ENCODE measurements at places on chromosomes 6 and 20.

- no peak for DNase-seq
These were observed 20.6 kb upstream of the LAMP5 start for GRCh38 chr20:9493803-9494202.

DNA sequence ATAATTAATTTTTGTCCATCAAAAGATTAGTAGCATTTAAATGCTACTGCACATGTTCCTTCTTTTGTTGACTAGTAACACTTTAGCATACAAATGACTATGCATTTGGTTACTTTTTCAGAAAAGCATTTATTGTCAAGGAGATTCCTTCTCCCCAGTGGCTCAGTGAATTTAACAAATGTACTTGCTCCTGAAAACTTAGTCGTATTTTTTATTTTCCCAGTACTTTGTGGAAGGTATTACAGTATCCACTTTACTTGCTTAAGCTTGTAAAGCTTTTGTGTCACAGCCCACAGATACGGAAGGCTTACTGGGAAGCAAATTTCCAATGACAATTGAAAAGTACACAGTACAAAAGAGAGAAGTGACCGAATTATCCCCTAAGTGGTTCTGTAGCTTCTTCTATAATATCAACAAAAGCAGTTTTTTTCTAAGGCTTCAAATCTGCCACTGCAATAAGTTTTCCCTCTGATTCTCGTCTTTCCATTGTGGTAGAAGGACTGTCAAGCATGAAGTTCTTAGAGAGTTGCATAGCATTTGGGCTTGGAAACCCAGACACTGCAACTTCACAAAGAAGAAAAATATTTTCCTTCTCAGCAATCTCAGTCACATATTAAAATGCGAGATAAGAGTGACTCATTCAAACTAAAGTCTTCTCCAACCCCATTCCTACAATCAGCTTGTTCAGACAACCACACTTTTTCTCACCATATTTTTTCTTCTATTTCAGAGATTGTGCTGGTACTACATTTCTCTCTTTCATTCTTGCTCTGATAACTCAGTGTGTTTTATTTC, 431.2 kb downstream of the GRIK2 start:
- DNase-seq: no peak

DNA sequence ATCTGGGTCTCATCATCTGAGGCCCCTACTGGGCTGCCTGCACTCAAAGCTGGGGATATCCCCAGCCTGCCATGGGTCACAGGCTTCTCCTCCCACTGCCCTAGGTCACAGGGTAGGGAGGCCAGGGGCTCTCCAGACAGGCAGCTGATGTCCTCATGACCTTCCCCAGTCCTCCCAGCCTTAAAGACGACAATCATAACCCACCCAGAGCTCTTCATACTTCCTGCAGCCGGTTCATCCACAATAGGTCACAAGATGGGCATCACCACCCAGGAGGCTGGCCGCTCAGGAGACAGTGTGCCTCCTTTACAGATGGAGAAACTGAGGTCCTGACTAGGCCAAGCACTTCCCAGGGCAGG, 15.2 kb downstream of the TFEB start:
- DNase-seq: no peak

GRCh38 chr6:14309516-14309915, 191.9 kb downstream of the CD83 start:
- DNase-seq: no peak

DNA sequence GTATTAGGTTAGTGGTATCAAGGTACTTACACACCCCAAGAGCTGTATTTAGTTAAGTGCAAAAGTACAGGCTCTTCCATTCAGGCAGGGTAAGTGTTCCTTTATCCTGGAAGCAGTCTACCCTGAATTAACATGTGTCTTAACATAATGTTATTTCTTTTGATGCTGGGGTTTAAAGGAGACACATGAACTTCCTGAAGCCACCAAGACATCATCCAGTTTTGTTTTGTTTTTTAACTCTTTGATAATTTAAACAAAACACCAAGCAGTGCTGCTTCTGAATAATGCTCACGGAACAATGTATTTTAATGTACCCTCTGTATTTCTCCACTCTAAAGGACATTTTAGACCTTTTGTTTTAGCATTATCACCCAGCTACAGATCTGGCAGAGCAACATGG, 50.5 kb upstream of the PLCB4 start:
- no peak for DNase-seq

DNA sequence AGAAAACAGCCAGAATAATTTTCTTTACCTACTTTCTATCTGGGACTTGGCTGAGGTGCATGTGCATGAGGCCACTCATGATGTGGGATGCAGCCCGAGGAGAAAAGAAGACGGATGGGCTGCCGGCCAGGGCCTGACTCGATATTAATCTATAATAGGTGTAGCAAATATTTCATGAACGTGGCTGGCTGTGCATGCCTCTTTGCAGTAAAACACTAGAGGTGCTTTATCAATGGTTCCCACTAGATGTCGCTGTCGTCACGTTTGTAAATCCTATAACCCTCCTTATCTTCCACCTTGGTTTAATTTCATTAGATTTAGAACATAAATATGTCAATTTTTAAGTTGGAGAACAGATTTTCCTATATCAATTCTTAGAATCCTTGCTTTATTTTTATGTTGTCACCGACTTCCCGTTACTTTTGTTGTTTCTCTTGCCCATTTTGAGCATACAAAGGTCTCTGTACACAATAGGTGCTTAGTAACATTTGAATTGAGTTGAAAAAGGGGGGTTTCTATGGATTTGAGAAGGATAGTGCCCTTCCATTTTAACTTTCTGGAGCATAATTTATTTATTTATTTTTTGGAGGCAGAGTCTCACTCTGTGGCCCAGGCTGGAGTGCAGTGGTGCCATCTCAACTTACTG, 19.6 kb upstream of the FERMT1 start:
- no peak for DNase-seq

- DNase-seq: no peak
These were observed 64.4 kb upstream of the TFB1M start for GRCh38 chr6:155378724-155379123.

- no peak for DNase-seq
These were observed 108.0 kb downstream of the SNX5 start for GRCh38 chr20:17860301-17861197.

- no peak for DNase-seq
These were observed 164.4 kb downstream of the SIM1 start for GRCh38 chr6:100300221-100300736.

- DNase-seq: no peak
These were observed 192.7 kb downstream of the KHDC1L start for GRCh38 chr6:73032586-73032985.

GRCh38 chr20:58639182-58640146, 11.6 kb upstream of the STX16 start:
- DNase-seq: no peak

GRCh38 chr6:39361657-39362486, 39.4 kb upstream of the KCNK16 start:
- peak; percentile 16 for DNase-seq

- no peak for DNase-seq
These were observed 318.0 kb downstream of the RFPL4B start for GRCh38 chr6:112665114-112665513.

DNA sequence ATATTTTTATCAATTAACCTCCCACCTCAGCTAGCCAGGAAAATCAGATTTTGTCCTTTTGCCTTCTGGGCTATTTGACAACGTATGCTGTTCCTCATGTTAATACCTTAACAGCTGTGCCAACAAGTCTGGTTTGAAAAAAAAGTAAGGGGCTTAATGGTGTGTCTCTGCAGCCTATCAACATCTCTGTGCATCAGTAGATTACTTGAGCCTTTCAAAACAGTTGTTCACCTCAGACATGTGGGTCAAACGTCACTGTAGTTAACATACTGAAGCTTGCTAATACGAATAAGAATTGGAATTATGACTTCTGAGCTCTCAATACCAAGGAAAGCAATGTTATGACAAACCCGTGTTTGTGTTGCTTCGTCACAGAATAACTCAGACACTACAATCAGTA, 23.0 kb downstream of the CEP57L1 start:
- no peak for DNase-seq

- DNase-seq: no peak
These were observed 65.0 kb downstream of the QRSL1 start for GRCh38 chr6:106694343-106694742.

GRCh38 chr6:118770112-118770788, 118.9 kb upstream of the CEP85L start:
- DNase-seq: no peak

- DNase-seq: no peak
These were observed 84.6 kb upstream of the BTN3A2 start for GRCh38 chr6:26280407-26280806.

- no peak for DNase-seq
These were observed 148.3 kb downstream of the ZNF217 start for GRCh38 chr20:53445321-53445731.

All from NCI-H526 (cell line).